SK-N-SH (cell line): ENCODE measurements at places on chromosomes 7 and 10.

GRCh38 chr10:17026686-17027485, 102.7 kb downstream of the CUBN start:
- DNase-seq, result no peak

- DNase-seq, result no peak
These were observed 31.6 kb upstream of the CCDC71L start for GRCh38 chr7:106692450-106693051.

- no peak for DNase-seq
These were observed 84.6 kb upstream of the PDGFA start for GRCh38 chr7:604001-604883.

- DNase-seq, result peak; percentile 54
These were observed 507 bp downstream of the PDZD8 start for GRCh38 chr10:117374506-117375359.

- DNase-seq, result no peak
These were observed 372.1 kb upstream of the NPVF start for GRCh38 chr7:25600262-25600920.

GRCh38 chr10:11213137-11213536, 195.5 kb downstream of the CELF2 start:
- no peak for DNase-seq

DNA sequence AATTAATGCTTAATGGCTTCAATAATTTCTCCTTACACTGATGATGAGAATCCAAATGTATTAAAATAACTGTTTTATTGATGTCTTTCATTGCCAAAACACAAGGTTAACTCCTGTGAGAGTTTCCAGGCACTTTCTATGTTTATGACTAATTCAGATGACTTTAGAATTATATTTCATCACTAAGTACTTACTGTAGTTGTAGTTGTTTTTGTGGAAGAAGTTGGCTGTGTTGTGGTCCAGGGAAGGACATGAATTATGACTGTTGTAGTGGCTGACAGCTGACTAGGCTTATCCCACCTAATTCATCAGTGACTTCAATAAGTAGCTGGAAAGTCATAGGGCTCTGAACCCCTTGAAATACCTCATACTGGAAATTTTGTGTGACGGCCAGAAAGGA, 254.8 kb downstream of the HGF start:
- no peak for DNase-seq

- no peak for DNase-seq
These were observed 76.7 kb downstream of the ZRANB1 start for GRCh38 chr10:125018576-125019143.
